ENCODE measurements at places on chromosomes 6 and 20. TPM values are rescaled to one million over a fixed set of nuclear protein-coding genes. Genes with fewer than 3 reads are reported as not detected.
A peak's percentile ranks its signal among the peaks of the same experiment; 100 is the strongest.

- H3K4me3 ChIP-seq = no peak overlapping the region
- peak; percentile 27 for DNase-seq
- no peaks in the 10 kb centered on the region for H3K36me3 ChIP-seq
- no peak overlapping the region for H3K27ac ChIP-seq
These were observed 25.1 kb upstream of the CMTR1 start for GRCh38 chr6:37407948-37408347.

DNA sequence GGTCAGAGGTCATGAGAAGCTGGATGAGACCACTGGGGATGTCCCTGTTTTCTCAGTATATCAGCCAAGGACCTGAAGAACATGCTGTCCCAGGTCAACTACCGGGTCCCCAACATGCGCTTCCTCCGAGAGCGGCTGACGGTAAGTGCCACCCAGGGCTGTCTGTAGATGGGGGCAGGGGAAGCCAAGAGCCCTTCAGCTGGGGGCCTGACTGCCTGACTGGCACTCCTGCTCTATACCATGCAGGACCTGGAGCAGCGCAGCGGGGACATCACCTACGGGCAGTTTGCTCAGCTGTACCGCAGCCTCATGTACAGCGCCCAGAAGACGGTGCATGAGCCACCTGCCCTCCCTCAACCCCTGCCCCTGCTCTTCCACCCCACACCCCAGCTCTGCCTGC is 25.1 kb downstream of the PLCG1 start:
- no peak overlapping the region for H3K27ac ChIP-seq
- H3K27me3 ChIP-seq = no peaks in the 10 kb centered on the region
- peaks cover 9% of the 10 kb centered on the region for H3K36me3 ChIP-seq
- no peaks in the 10 kb centered on the region for H3K4me1 ChIP-seq
- no peak for DNase-seq
- no peak overlapping the region for H3K4me3 ChIP-seq

DNA sequence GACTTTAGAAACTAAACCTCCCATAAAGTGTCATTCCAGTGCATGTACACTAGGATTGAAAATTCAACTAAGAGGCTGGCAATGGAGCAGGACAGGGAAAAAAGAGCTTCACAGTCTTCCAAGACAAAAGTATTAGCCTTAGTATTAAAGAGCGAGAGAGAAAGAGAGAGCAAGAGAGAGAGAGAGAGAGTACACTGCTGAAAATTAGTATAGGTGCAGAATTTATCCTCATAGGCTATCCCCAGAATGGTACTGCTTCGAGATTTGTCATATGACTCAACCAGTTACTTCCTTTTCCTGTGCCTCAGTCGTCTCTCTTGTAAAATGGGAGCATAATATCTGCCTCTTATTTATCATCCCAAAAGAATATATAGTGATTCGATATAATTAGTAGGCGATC is 543.2 kb upstream of the JARID2 start:
- no peaks in the 10 kb centered on the region for H3K4me1 ChIP-seq
- no peak for DNase-seq
- 0 out of 2 replicates have a peak, but pooled peaks cover 2% of the 10 kb centered on the region for H3K27me3 ChIP-seq
- H3K27ac ChIP-seq = no peak overlapping the region
- no peak overlapping the region for H3K4me3 ChIP-seq

- H3K27me3 ChIP-seq = no peaks in the 10 kb centered on the region
- no peak overlapping the region for H3K27ac ChIP-seq
- H3K36me3 ChIP-seq = no peaks in the 10 kb centered on the region
- no peaks in the 10 kb centered on the region for H3K4me1 ChIP-seq
- H3K4me3 ChIP-seq = no peak overlapping the region
These were observed 12.1 kb upstream of the TENT5A start for GRCh38 chr6:81764531-81764930.

The PBOV1 gene
- not detected for total RNA-seq
